ENCODE measurements at places on chromosomes 3 and 15. TPM values are rescaled to one million over a fixed set of nuclear protein-coding genes. Genes with fewer than 3 reads are reported as not detected.

DNA sequence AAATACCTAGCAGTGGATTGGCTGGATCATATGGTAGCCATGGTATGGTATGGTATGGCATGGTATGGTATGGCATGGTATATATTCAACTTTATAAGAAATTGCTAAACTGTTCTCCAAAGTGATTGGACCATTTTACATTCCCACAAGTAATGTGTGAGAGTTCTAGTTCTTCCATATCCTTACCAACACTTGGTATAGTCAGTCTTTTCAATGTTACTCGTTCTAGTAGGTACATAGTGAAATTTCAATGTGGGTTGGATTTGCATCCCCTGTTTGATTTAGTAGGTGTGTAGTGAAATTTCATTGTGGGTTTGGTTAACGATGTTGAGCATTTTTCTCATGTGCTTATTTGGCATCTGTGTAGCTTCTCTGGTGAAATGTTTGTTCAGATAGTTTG lies 154.3 kb downstream of the ITPR1 start:
- DNase-seq, result no peak

DNA sequence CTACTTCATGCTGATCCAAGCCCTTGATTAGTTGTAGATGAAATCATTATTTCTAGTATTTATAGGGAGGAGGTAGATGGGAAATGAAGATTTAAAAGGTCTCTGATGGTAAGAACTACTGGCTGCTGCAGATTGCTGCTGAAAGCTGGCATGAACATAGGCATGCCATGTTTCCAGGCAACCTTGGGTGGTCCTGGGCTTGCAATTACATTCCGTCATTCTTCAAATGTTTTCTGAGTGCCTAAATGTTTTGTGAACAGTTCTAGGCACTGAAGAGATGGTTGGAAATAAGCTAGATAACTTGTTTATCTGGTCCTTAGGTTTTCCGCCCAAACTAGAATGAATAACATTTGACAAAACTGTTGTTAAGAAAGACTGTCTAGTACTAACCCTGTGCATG lies 95.8 kb downstream of the KCNAB1 start:
- no peak for DNase-seq

DNA sequence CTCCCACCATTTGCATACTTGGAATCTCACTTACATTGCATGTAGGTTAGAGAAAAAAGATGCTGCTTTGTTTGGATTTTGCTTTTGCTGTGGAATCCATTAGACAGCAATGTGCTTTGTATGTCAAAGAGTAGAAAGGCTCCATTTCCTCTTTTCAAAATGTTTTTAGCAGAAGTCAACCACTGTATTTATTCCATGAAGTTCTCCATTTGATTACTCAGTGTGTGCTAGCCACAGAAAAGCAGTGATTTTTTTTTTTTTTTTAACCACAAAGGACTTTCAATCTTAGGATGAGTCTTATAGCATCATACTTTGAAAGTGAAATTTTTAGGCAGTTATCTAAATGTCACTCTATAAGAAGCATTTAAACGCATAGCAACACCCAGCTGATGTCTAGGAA lies 285.0 kb upstream of the ADAMTS9 start:
- DNase-seq, result no peak

GRCh38 chr15:91576096-91576495 lies 277.4 kb upstream of the SLCO3A1 start:
- no peak for DNase-seq

DNA sequence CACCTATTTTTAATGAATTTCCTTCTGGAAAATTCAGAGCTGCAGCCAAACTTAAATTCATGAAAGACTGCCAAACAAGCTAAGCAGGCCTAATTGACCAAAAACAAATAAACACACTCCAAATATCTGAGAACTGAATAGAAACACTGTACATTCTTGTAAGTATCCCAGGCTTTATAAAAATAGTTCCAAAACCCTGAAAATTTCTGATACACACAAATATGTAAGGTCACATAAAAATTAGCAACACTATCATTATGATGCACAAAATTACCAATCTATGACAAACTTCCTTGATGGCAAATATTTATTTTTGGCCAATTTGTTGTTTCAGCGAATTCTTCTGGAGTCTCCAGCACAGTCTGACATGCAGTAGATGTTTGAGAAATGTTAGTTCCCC lies 117.9 kb upstream of the UBE2E2 start:
- DNase-seq, result no peak

DNA sequence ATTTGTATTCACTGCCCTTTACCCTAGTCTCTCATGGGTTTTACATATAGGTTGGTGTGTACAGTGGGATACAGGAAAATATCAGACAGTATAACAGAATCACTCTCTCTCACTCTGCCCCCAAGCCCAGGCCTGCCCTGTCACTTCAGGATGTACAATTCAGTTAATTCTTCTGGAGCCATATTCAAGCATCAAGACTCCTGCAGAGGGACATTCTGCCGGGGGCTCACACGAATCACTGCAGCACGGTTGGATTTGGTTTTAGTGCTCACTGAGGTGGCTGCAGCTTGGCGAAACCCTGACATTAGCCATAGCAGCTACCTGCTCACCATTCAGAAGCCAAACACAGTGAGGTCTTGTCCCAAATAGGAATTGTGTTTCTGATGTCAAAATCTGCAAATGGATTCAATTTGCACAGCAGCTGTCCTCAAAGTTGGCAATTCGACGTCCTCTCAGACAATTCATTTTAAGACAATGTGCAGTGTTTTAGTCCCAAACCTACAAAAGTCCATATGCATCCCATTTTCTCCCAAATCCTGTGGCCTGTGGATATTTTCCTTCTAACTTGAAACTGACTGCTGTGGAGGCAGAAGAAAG lies 82.9 kb downstream of the CHSY1 start:
- DNase-seq, result no peak

The STRC gene
- total RNA-seq, result 0.90 TPM
